ENCODE measurements at places on chromosomes 11 and 22.

DNA sequence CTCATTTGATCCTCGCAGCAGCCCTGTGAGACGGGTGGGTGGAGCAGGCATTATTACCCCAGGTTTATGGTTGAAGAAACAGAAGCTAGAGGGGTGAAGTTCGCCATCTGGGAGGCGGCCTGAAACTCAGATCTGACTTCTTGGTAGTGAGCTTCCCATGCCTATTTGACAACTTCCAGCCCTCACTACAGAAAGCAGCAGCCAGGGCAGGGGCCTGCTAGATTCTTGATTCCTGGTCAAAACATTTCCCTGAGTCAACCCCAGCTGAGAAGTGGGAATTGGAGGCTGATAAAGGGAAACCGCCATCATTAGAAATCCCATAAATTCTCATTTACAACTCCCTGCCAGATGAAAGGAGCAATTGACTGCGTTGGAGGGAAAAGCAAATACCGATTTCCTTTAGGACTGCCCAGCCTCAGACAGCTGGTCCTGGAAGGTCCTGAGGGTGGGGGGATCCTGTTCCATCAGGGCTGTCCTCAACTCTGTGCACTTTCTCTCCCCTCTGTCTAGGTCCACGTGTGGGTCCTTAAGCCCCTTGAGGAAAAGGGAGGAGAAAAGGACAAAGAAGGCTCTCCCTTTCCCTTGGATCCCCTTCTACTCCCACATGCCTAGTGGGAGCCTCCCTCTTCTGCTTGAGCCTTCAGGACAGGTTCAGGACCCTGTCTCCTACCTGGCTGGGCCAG, 10.2 kb upstream of the NECTIN1 start:
- DNase-seq: no peak

GRCh38 chr11:121311373-121311772, 18.8 kb downstream of the SC5D start:
- no peak for DNase-seq

- no peak for DNase-seq
These were observed at the start of gene PDGFB for GRCh38 chr22:39244496-39245129. PDGFB (minus strand) TSS chr22:39244982; CDS start chr22:39243963, 1,019 bp downstream.

- DNase-seq: no peak
These were observed 13.9 kb upstream of the MOGAT2 start for GRCh38 chr11:75703695-75704237.

DNA sequence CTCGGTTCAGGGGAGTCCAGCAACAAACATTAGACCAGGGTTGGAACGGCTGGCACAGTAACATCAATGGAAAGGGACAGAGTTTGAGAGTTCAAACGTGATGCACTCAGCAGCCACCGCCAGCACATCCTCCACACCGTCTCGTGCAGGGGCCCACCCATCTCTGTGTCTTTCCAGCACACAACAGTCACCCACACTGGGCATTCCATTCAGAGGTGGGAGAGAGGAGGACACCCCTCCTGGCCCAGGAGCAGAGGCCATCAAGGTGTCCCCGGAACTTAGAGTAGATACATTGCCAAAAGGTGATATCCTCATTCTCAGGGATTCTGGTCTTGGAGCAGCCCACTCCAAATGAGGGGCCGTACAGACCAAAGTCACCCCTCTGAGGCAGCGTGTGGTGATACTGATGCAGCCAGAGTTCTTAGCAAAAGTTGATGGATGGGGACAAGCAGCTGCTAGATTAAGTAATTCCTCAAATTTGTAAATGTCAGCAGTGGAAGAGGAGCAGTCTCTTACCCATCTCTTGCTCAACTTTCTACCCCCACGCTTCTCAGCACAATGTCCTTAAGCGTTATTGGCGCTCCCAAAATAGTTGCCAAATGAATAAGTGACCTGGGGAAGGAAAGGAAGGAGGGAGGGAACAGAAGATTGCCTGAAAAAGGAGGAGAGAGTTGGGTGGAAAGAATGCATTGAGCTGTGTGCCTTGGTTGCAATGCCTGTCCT, 5.5 kb downstream of the SNAP29 start:
- DNase-seq: no peak

- no peak for DNase-seq
These were observed 10.4 kb upstream of the SREBF2 start for GRCh38 chr22:41822317-41823057.

DNA sequence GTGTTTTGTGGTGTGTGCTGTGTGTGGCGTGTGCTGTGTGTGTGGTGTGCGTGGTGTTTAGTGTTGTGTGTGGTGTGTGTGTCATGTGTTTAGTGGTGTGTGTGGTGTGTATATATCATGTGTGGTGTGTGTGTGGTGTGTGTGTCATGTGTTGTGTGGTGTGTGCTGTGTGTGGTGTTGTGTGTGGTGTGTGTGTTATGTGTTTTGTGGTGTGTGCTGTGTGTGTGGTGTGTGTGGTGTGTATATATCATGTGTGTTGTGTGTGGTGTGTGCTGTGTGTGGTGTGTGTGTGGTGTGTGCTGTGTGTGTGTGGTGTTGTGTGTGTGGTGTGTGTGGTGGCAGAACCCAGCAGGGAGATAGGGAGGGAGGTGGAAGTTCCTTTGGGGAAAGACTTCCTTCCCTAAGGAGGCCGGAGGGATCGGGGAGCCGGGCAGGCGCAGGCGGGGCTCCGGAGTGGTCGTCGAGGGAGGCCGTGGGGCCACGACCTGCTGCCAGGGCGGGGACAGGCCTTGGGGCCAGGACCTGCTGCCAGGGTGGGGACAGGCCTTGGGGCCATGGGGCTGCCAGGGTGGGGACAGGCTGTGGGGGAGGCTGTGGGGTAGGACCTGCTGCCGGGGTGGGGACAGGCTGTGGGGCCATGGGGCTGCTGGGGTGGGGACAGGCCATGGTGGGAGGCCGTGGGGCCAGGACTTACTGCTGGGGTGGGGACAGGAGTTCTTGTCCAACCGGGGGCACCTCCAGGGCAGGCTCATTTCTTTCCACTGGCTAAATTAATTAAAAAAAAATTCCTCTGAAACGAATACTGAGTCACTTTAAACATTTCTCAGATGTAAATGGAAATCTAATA, 15.2 kb downstream of the PIM3 start:
- peak; percentile 36 for DNase-seq

DNA sequence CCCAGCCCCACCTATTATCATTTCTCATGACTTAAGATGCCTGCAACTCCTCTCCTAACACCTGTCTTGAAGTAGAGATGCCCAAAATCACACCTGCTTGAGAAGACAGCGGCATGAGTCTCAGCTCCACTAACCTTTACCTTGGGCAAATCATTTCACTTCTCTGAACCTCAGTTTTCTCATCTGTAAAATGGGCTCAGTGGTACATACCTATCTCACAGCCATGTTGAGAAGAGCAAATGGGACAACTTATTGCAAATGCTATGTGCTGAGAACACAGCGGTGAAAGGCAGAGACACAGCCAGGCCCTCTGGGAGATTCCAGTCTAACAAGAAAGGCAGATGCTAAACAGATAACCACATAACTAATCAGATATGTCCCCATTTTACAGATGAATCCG, 7.8 kb downstream of the TST start:
- no peak for DNase-seq

GRCh38 chr22:42160251-42160650, 29.6 kb upstream of the CYP2D6 start:
- DNase-seq: no peak

DNA sequence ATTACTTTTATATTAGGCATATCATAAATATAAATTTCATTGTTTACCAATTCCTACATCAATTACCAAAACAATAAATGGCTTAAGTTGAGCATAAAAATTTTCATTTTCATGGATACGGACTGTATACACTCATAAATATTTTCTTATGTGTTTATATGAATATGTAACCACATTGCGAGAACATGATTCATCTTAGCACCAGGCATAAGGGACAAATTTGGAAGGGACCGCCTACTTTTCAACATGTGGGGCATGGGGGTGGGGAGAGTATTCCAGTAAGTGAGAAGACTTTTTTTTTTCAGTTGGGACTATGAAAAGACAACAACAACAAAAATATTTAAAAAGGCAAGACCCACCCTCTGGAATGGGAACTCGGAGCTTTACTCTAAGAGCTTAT, 296.1 kb downstream of the RAB38 start:
- no peak for DNase-seq

GRCh38 chr11:67584205-67584880, 731 bp downstream of the GSTP1 start:
- DNase-seq: no peak

GRCh38 chr11:44709966-44710365, 16.8 kb upstream of the TSPAN18 start:
- no peak for DNase-seq

- no peak for DNase-seq
These were observed 10.4 kb upstream of the LINC01488 start for GRCh38 chr11:69470793-69471728.

- no peak for DNase-seq
These were observed 146.2 kb upstream of the RASSF10 start for GRCh38 chr11:12862696-12863469.

DNA sequence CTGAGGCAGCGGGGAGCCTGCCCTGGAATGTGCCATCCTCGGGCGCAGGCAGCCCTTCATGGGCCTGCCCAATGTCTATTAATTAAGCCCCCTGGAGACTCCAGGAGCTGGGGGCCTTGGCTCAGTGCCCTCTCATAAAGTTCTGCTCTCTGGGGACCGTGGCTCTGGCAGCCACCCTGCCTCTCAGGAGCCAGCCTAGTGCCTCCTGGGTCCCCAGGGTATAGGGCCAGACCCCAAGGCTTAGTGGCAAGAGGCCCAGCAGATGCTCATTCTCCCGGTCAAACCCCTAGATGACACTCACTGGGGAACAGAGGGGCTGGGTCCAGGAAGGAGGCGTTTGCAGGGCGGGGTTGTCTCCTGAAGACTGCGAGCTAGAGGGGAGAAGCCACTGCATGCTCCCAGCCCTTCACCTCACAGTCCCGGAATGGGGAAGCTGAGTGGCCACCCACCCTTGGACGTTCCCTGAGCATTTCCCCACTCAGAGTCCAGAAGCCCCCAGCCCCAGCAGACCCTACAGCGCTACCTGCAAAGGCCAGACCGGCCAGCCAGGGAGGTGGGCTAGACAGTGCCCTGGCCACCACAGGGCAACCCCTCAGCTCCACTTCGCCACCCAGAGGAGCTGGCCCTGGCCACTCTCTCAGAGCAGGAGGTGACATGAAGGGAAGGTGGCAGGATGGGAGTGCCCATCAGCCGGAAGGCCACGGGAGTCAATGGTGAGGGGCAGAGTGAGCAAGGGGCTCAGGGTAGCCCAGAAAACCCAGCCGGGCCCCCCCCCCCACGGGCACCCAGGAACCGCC, 83.0 kb downstream of the CDKN1C start:
- DNase-seq: no peak

GRCh38 chr22:20663137-20663828, 110.6 kb upstream of the SERPIND1 start:
- no peak for DNase-seq

- peak; percentile 15 for DNase-seq
These were observed at the start of gene SMCO4 for GRCh38 chr11:93543292-93543977. SMCO4 (minus strand) TSS chr11:93543391; CDS start chr11:93479189, 64,202 bp downstream.

DNA sequence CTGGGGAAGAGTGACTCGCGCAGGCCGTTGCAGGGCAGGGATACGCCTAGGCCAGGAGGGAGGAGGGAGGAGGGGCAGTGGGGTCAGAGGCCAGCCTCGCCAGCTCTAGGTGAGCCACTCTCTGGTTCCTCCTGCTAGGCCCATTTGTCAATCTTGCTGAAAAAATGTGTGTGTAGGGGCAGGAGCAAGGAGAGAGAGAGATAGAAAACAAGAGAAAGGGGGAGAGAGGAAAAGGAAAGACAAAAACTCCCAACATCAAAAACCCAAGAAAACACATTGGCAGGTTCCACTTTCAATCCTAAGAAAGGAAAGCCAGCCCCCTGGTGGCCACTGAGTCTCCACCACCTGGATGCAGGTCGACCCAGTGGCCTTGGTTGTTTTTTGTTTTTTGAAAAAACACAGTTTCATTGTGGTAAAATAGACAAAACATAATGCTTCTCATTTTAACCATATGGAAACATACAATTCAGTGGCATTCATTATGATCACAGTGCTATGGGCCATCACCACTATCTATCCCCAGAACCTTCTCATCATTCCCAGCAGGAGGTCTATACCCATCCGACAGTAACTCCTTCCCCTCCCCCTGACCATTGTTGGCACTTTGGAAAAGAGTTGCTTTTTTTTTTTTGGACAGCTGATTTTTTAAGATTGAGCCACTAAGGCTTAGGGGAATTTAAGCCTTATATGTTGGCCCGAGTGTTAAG, 10.9 kb downstream of the OMP start:
- no peak for DNase-seq

GRCh38 chr11:92765082-92765840, 204.2 kb upstream of the MTNR1B start:
- DNase-seq: no peak

DNA sequence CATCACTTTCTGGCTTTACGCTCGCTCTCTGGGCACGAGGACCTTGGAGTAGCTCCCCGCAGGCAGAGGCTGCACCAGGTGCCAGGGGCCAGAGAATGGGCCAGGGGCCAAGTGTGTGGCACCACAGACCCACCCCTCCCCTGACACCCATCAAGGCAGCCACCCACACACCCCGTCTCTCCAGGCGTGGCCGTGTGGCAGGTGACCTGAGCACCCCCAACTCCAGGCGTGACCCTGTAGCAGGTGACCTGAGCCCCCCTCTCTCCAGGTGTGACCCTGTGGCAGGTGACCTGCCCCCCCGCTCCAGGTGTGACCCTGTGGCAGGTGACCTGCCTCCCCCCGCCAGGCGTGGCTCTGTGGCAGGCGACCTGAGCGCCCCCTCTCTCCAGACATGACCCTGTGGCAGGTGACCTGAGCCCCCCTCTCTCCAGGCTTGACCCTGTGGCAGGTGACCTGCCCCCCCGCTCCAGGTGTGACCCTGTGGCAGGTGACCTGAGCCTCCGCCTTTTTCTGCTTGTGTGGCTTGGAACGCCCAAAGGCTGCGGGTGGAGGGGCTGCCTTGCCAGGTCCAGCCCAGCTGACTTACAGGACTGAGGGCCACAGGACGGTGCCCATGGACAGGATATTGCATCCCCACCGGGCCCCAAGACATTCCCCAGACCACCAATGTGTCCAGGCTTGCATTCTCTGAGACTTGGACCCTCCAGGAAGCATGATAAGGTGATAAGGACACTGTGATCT, 667.2 kb downstream of the BRD1 start:
- DNase-seq: no peak

GRCh38 chr11:103545551-103545950, 436.3 kb downstream of the DYNC2H1 start:
- no peak for DNase-seq

DNA sequence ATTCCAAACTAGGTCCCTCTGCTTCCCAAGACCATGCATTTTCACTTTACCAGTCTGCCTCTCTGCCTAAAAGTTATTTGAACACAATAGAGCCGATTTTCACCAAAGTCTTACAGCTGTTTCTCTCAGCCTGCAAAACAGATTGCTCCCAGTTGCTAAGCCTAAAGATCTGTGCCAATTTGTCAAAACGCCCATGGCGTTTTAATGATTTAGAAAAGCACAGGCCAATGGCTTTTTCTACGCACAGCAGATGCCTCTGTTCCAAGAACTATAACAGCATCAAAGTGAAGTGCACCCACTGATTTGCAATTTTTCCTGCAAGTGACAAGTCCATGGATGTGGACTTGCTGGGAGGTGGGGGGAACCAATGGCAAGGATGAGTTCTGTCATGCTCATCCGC, 173.9 kb upstream of the SYN3 start:
- DNase-seq: no peak

- DNase-seq: no peak
These were observed 4.6 kb downstream of the ASCC2 start for GRCh38 chr22:29833392-29833965.

All from stimulated activated CD8-positive, alpha-beta memory T cell treated with anti-CD3 and anti-CD28 coated beads, Interleukin-4, amount 100 ng/mL, for 4 hours (primary cell).